HFFc6 (cell line): ENCODE measurements at places on chromosomes 3 and 15. TPM values are rescaled to one million over a fixed set of nuclear protein-coding genes. Genes with fewer than 3 reads are reported as not detected.

DNA sequence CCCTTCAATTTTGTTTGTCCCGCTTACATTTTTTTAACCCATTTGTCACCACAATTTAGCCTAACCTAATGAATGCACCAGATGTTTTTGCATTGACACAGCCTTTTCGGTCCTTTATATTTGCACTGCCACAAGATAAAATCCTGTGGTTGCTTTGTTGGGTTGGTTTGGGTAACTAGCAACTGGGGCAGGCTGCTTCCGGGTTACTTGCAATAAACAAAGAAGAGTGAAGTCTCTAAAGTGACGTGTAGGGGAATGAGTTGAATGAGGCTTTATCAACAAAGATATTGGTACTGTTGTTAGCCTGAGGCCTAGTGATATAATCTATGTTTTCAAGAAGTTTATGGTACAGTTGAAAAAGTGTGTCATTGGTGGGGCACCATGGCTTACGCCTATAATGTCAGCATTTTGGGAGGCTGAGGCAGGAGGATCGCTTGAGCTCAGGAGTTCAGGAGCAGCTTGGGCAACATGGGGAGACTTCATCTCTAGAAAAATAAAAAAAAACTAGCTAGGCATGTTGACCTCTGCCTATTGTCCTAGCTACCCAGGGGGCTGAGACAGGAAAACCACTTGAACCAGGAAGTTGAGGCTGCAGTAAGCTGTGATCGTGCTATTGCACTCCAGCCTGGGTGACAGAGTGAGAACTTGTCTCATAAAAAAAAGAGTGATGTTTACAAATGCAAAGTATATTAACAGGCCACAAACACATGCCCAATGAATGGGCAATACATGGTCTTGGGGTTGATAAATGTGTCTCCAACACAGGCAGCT, 121.8 kb downstream of the OXSM start:
- no peak overlapping the region for H3K4me3 ChIP-seq
- H3K27ac ChIP-seq = no peak overlapping the region
- H3K36me3 ChIP-seq = no peaks in the 10 kb centered on the region
- no peak for DNase-seq
- H3K27me3 ChIP-seq = no peaks in the 10 kb centered on the region
- no peaks in the 10 kb centered on the region for H3K4me1 ChIP-seq

Gene PDZRN3
- total RNA-seq = 15.0 to 18.5 TPM (median 17.3 TPM) in 3 replicates

- DNase-seq = no peak
- no peak overlapping the region for H3K4me3 ChIP-seq
- no peaks in the 10 kb centered on the region; the same call in 1 of the 2 replicates for H3K27me3 ChIP-seq
- H3K27ac ChIP-seq = no peak overlapping the region
Observed at GRCh38 chr3:183981990-183982644, 35.6 kb downstream of the ABCC5 start.

Gene RAMAC
- total RNA-seq = 19.5 to 21.2 TPM (median 20.0 TPM) in 3 replicates

DNA sequence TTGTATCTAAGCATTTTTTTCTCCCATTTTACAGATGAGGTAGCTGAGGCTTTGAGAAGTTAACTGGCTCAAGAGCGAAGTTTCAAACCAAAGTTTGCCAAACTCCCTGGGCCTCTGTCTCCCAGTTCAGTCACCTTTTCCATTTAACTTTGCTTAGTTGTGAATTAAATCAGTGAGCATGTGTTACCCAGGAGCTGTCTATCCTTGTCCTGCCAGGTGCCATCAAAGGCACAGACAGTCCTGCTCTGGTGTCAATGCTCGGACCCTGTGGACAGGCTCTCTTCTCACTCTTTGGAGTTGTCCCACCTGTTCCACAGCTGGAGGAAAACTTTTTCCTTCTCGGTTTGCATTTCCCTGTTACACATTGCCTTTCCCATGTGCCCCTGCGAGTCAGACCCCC, 8.6 kb downstream of the EPHB1 start:
- H3K27me3 ChIP-seq = peaks cover 8% of the 10 kb centered on the region
- H3K27ac ChIP-seq = no peak overlapping the region

DNA sequence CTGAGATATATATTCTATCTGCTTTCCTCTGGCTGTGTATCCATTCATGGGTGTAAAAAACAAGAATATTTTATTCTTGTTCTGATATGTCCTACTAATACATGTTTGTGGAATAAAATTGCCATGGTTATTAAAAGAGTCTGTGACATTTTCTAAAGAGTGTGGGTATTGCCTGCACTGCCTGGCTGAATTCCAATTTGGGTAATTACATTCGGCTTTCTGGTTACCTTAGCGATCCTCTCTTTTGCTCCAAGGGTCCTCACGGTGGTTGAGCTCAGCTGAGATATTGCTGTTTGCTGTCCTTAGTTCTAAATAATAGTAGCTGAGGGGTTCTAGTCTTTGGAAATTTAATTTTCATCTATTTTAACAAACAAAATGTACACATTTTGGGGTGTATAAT, 301.4 kb upstream of the DNAJC19 start:
- no peak overlapping the region for H3K27ac ChIP-seq
- H3K4me1 ChIP-seq = no peaks in the 10 kb centered on the region
- H3K36me3 ChIP-seq = no peaks in the 10 kb centered on the region

- H3K27ac ChIP-seq = no peak overlapping the region
- DNase-seq = no peak
- no peaks in the 10 kb centered on the region for H3K4me1 ChIP-seq
- no peaks in the 10 kb centered on the region for H3K27me3 ChIP-seq
- peaks cover 17% of the 10 kb centered on the region; the same call in 1 of the 2 replicates for H3K36me3 ChIP-seq
- H3K4me3 ChIP-seq = no peak overlapping the region
Observed at GRCh38 chr3:132486099-132486498, 68.8 kb downstream of the DNAJC13 start.

Gene TGM4
- total RNA-seq = not detected in 3 replicates

- H3K4me1 ChIP-seq = no peaks in the 10 kb centered on the region
- H3K4me3 ChIP-seq = no peak overlapping the region
- no peak overlapping the region for H3K27ac ChIP-seq
- H3K27me3 ChIP-seq = no peaks in the 10 kb centered on the region; the same call in 1 of the 2 replicates
- H3K36me3 ChIP-seq = peaks cover 20% of the 10 kb centered on the region
Observed at GRCh38 chr3:45464336-45465170, 76.2 kb downstream of the LARS2 start.

Gene GPR27
- not detected in 3 replicates for total RNA-seq

- DNase-seq = no peak
- H3K27ac ChIP-seq = no peak overlapping the region
- H3K4me1 ChIP-seq = peaks cover 40% of the 10 kb centered on the region
- H3K36me3 ChIP-seq = peaks cover 55% of the 10 kb centered on the region
Observed at GRCh38 chr3:128481438-128481942, 11.5 kb downstream of the GATA2 start.

- H3K4me3 ChIP-seq = no peak overlapping the region
- H3K27me3 ChIP-seq = no peaks in the 10 kb centered on the region; the same call in 1 of the 2 replicates
- H3K4me1 ChIP-seq = peaks cover 19% of the 10 kb centered on the region
- H3K36me3 ChIP-seq = no peaks in the 10 kb centered on the region
- H3K27ac ChIP-seq = no peak overlapping the region
Observed at GRCh38 chr3:51945031-51945840, 3.1 kb downstream of the PARP3 start.

Gene SCN5A
- total RNA-seq = not detected in 3 replicates

DNA sequence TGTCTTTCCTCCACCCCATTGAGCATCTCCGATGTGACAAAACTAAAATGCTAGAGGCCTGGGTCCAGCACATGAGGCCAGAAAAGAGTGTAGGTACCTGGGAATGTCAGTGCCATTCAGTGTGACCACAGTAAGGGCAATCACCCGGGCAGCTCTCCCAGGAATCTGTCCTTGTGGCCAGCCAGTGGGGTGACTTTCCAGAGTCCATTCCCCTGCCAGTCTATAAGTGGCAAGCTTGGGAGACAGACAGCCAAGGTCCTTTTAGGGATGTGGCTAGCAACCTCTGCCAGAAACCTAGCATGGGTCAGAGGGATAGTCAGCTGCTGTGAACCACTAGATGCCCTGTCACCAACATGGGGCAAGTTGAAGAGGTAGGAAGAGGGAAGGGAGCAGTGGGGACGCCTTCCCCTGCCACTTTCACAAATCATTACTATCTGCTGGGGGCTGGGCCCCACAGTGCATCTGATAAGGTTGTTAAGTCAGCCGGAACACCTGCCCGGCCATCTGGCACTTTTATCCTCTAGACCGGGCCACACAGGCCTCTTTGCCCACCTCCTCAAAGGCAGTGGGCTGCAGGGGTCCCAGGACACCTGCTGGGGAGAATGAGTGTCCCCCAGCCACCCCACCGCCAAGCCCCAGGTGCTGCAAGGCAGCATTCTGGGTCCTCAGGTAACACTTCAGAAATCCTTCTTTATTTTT, 24.8 kb upstream of the DET1 start:
- peaks cover 10% of the 10 kb centered on the region; the same call in 1 of the 2 replicates for H3K4me1 ChIP-seq
- no peak overlapping the region for H3K27ac ChIP-seq
- peaks cover 29% of the 10 kb centered on the region for H3K27me3 ChIP-seq
- DNase-seq = no peak

Gene GPR171
- total RNA-seq = not detected in 3 replicates

DNA sequence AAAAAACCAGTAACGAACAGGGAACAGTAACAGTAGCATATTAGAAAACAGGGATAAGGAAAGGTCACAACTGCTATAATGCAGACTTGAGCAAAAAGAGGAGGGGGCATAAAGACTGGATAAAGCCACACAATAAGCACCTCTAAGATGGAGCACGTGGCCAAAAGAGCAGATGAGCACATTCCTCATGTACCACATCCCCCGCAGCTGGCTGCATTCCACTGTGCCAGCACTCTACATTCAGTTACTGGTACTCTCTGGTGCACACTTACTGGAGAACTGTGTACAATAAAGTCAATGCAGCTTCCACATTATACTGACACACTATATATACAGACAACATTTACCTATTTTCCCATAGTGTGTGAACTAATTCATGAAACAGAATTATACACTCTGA, 64.7 kb downstream of the UBE3A start:
- H3K4me1 ChIP-seq = peaks cover 46% of the 10 kb centered on the region
- peaks cover 55% of the 10 kb centered on the region for H3K36me3 ChIP-seq
- no peaks in the 10 kb centered on the region for H3K27me3 ChIP-seq
- no peak overlapping the region for H3K27ac ChIP-seq
- DNase-seq = no peak

Gene NTRK3
- 0.02 to 0.13 TPM (median 0.02 TPM) in 3 replicates for total RNA-seq

Gene C15orf62
- total RNA-seq = 0.12 to 0.14 TPM in 2 of 3 replicates, not detected in the other

Gene SKOR1
- 0.05 to 0.08 TPM in 2 of 3 replicates, not detected in the other for total RNA-seq

- H3K36me3 ChIP-seq = no peaks in the 10 kb centered on the region
- no peak overlapping the region for H3K27ac ChIP-seq
- DNase-seq = no peak
- H3K4me3 ChIP-seq = no peak overlapping the region
- no peaks in the 10 kb centered on the region for H3K4me1 ChIP-seq
Observed at GRCh38 chr3:64627471-64628321, 60.1 kb downstream of the ADAMTS9 start.

Gene CADM2
- total RNA-seq = not detected in 3 replicates

Gene ATP11B
- total RNA-seq = 43.9 and 57.7 TPM in 2 replicates

Gene SAMMSON
- not detected in 2 replicates for total RNA-seq

- H3K4me1 ChIP-seq = peaks cover 35% of the 10 kb centered on the region
- H3K27ac ChIP-seq = no peak overlapping the region
- peaks cover 13% of the 10 kb centered on the region for H3K36me3 ChIP-seq
Observed at GRCh38 chr3:69825446-69825845, 86.2 kb downstream of the MITF start.

Gene TERC
- total RNA-seq = 15.3 and 21.7 TPM in 2 replicates

GRCh38 chr3:76888856-76889255, 151.0 kb upstream of the ROBO2 start:
- H3K36me3 ChIP-seq = no peaks in the 10 kb centered on the region
- DNase-seq = no peak
- no peaks in the 10 kb centered on the region for H3K27me3 ChIP-seq
- H3K4me3 ChIP-seq = no peak overlapping the region
- no peaks in the 10 kb centered on the region for H3K4me1 ChIP-seq
- no peak overlapping the region for H3K27ac ChIP-seq

- H3K27me3 ChIP-seq = peaks cover 9% of the 10 kb centered on the region
- peaks cover 13% of the 10 kb centered on the region; the same call in 1 of the 2 replicates for H3K4me1 ChIP-seq
- DNase-seq = no peak
- H3K4me3 ChIP-seq = no peak overlapping the region
- H3K27ac ChIP-seq = no peak overlapping the region; the same call in 1 of the 2 replicates
Observed at GRCh38 chr3:42473083-42473932, 29.1 kb upstream of the VIPR1 start.

Gene FANCD2
- total RNA-seq = 9.3 to 18.5 TPM (median 15.6 TPM) in 3 replicates

Gene DCLK3
- total RNA-seq = not detected in 3 replicates

Gene GATM
- 0.23 TPM in 1 of 2 replicates, not detected in the other for total RNA-seq

GRCh38 chr15:96285305-96285704, 45.2 kb upstream of the NR2F2 start:
- H3K27ac ChIP-seq = peak overlapping the region; percentile 83
- H3K36me3 ChIP-seq = peaks cover 56% of the 10 kb centered on the region
- peak overlapping the region; percentile 82 for H3K4me3 ChIP-seq
- DNase-seq = peak; percentile 53
- peaks cover 50% of the 10 kb centered on the region for H3K4me1 ChIP-seq

GRCh38 chr3:73349657-73350056, 275.1 kb downstream of the PDZRN3 start:
- H3K36me3 ChIP-seq = no peaks in the 10 kb centered on the region
- H3K27me3 ChIP-seq = peaks cover 24% of the 10 kb centered on the region
- no peak overlapping the region for H3K27ac ChIP-seq
- no peak overlapping the region for H3K4me3 ChIP-seq
- H3K4me1 ChIP-seq = no peaks in the 10 kb centered on the region; the same call in 1 of the 2 replicates

DNA sequence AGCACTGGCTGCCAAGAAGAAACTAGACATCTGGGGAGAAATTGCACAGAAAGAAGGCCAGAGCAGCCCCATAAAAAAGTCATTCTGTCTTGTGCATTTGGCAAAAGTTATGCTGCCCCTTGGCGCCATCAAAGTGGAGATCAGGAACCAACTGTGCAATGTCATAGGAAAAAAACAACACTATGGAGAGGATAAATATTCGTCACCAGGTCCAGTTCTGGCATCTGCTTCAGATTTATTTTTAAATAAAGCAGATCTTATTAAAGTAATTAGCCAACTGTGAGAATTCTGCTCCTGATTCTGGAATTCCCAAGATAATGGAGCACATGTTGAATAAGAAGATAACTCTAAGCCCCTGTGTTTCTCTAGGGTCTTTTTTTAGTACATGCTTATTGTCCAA, 500.0 kb upstream of the IL12A start:
- H3K4me3 ChIP-seq = no peak overlapping the region
- H3K4me1 ChIP-seq = no peaks in the 10 kb centered on the region
- H3K27ac ChIP-seq = no peak overlapping the region
- H3K36me3 ChIP-seq = no peaks in the 10 kb centered on the region; the same call in 1 of the 2 replicates
- H3K27me3 ChIP-seq = peaks cover 9% of the 10 kb centered on the region

GRCh38 chr3:27990324-27990723, 251.1 kb upstream of the CMC1 start:
- H3K27me3 ChIP-seq = peaks cover 4% of the 10 kb centered on the region
- no peak overlapping the region for H3K27ac ChIP-seq
- H3K4me1 ChIP-seq = no peaks in the 10 kb centered on the region
- H3K36me3 ChIP-seq = no peaks in the 10 kb centered on the region

- peaks cover 17% of the 10 kb centered on the region for H3K36me3 ChIP-seq
- no peak for DNase-seq
- H3K4me3 ChIP-seq = no peak overlapping the region; the same call in 1 of the 2 replicates
- H3K27ac ChIP-seq = no peak overlapping the region
Observed at GRCh38 chr15:29936353-29937049, 114.2 kb upstream of the TJP1 start.

Gene PYGO1
- 9.0 to 10.9 TPM (median 10.1 TPM) in 3 replicates for total RNA-seq

Gene GOLGA8S
- total RNA-seq = not detected in 3 replicates

Gene PRSS50
- total RNA-seq = not detected in 3 replicates

Gene BUB1B
- 11.5 to 26.0 TPM (median 23.3 TPM) in 3 replicates for total RNA-seq
